Astrocyte (in vitro differentiated cells and primary cell): ENCODE measurements at places on chromosomes 7 and 10. TPM values are rescaled to one million over a fixed set of nuclear protein-coding genes. Genes with fewer than 3 reads are reported as not detected.

KCNH2 gene
- 4.5 and 4.6 TPM in 2 replicates for total RNA-seq

AGR2 gene
- not detected in 2 replicates for total RNA-seq

- no peak overlapping the region for H3K4me3 ChIP-seq
- no peaks in the 10 kb centered on the region for H3K36me3 ChIP-seq
- DNase-seq = no peak
These were observed 247.8 kb downstream of the SDK1 start for GRCh38 chr7:3548815-3549214.

DNA sequence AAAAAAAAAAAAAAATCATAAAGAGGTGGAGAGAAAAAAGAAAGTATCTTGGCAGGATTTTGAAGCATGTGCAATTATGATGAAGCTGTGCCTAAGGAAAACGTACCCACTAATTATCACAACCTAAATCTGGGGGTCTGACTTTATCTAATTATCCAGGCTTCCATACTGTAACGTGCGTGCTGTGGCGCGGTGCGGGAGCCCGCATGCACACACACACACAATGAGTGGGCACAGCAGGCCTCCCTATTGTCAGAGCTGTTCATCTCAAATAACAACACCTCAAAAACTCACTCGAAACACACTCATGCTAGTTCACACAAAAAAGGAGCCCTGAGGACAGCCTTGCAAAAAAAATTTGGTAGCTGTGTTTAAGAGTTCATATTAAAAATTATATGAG, 31.9 kb downstream of the BEND7 start:
- H3K27me3 ChIP-seq = no peaks in the 10 kb centered on the region
- no peak overlapping the region for H3K27ac ChIP-seq
- H3K36me3 ChIP-seq = no peaks in the 10 kb centered on the region
- no peak overlapping the region for H3K4me3 ChIP-seq

- no peaks in the 10 kb centered on the region for H3K36me3 ChIP-seq
- peak; percentile 56 for DNase-seq
- peaks cover 18% of the 10 kb centered on the region for H3K4me1 ChIP-seq
These were observed 775 bp downstream of the STARD3NL start for GRCh38 chr7:38178695-38179344.

DNA sequence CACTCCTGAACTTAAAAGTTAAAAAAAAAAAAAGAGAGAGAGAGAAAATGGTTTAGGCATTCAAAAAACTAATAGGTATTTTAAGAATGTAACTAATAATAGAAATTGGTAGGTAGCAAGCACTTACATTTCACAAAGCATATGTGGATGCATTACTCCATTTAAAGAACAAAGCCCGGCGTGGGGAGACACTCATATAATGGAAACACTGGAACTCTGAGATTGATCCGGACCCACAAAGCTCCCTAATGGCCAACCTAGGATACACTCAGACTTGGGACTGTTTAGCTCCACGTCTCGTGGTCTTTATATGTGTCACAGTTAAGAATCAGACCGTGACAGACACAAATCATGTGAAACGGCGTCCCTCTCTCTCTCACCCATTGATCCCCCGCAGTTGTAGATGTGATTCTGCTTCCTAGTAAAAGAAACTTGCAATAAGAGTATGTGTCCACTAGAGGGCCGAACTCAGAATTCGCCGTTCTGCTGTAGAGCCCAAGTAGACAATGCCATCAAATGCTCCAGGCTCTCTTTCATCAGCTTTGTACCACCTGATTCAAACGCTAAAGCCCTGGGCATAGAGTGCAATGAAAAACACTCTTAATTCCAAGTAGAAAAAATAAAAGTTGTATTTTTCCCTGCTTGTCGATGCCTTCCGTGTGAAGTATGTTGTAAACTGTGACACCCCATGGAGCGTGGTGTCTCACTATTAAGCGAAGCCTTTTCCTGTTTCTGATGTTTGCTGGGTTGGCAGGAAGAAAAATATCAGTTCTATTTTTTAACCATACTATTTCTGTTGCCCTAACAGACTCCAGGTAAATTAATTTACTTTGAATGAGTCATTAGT, 429.0 kb upstream of the MTPN start:
- H3K27me3 ChIP-seq = no peaks in the 10 kb centered on the region
- H3K36me3 ChIP-seq = no peaks in the 10 kb centered on the region
- DNase-seq = peak; percentile 35
- peak overlapping the region; percentile 19 for H3K4me3 ChIP-seq
- no peak overlapping the region for H3K27ac ChIP-seq
